ENCODE measurements at places on chromosomes 5 and 9.
A peak's percentile ranks its signal among the peaks of the same experiment; 100 is the strongest.

GRCh38 chr5:179331591-179332375, 13.5 kb downstream of the ADAMTS2 start:
- DNase-seq: no peak

- no peak for DNase-seq
These were observed 333.5 kb downstream of the DEPDC1B start for GRCh38 chr5:60366489-60366888.

GRCh38 chr9:102113191-102113590, 374.7 kb upstream of the GRIN3A start:
- DNase-seq: no peak

DNA sequence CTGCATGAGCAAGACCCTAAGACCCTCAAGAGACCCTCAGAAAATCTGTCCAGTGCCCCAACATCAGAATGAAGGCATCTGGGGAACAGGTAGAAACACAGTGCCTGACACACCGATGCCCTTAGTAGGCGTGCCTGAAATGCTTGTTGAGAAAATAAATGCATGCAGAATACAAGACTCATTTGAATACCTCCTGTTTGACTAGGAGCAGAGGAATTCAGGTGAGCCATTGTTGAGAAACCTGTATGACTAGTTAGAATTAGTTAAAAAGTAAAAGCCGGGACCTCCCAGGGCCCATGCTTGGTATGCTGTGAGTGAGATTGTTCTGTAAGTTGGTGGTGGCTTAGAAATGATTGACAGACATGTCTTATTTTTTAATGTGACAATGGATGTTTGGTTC, 55.0 kb downstream of the WWC1 start:
- DNase-seq: no peak

DNA sequence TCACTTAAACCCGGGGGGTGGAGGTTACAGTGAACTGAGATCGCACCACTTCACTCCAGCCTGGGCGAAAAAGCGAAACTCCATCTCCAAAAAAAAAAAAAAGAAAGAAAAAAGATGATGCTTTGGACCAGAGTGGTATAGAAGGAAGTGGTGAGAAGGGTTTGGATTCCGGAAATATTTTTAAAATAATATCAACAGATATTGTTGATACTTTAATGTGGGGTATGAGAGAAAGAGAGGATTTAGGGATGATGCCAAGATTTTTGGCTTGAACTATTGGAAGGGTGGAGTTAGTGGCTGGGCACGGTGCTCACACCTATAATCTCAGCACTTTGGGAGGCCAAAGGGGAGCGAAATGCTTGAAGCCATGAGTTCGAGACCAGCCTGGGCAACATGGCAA, 49.6 kb upstream of the PLIN2 start:
- no peak for DNase-seq

DNA sequence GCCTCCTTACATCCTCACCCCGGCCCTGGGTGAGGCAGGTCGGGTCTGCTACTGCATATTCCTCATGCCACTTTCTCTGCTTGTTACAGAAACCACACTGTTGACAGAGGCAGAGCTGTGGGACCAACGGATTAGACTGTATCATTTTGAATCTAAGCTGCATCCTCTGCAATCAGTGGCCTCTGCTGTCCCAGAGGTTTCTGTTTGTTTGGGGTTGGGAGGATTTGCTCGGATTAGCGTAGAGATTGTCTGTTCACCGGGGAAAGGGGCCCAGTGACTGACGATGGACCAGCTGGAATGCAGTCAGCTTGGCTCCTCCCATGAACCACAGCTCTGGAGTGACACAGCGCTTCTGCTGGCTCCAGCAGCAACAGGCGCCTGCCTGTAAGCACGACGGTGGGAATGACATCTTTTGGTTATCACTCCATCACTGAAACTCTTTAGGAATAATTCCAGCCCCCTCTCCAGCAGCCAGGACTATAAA, 37.3 kb upstream of the ADRA1B start:
- peak; percentile 73 for DNase-seq

GRCh38 chr5:129112295-129112694, 17.7 kb downstream of the ISOC1 start:
- no peak for DNase-seq

DNA sequence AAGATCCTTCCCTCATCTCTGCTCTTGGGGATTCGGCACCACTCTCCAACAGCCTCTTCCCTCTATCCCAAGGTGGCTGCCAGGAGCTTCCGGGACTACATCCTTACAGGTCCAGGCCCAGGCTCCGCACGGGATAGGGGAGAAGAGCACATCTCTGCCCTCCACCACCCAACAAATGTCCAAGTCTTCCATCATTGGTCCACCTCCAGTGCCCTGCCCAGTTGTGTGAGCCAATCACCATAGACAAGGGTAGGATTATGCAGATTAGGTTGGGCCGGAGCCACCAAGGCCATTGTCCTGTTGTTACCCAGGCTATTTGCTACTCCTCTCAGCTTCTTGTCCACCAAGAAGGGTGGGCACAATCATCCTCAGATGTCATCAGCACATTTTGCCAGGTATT, 9.1 kb downstream of the UNC5A start:
- no peak for DNase-seq

DNA sequence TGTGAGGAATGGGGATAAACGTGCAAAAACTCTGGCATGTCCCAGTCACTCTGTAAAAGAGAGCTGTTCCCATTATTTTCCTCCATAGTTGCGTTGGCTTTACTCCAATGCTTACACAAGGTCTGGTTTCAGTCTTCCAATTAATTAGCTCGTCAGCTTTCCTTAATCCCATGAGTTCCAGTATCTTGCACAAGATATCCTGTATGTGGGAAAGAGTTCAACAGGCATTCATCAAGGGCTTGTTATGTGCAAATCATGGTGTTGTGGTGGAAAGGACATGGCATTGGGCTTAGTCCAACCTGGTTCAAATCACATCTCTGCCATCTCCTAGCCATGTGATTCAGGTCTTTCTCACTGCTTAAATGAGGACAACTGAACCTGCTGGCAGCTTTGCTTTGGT, 77.5 kb upstream of the PANK3 start:
- peak; percentile 43 for DNase-seq

GRCh38 chr5:8839361-8840055, 706.4 kb downstream of the SEMA5A start:
- no peak for DNase-seq
